AG04449 (cell line): ENCODE measurements at places on chromosomes 1 and 21.

GRCh38 chr1:95233737-95234500, at the start of gene RWDD3:
Gene RWDD3 (plus strand): TSS chr1:95234210. CDS start chr1:95234231, 21 bp downstream.
- peak; percentile 31 for DNase-seq

GRCh38 chr1:37828410-37829074, 20.5 kb upstream of the YRDC start:
- DNase-seq: no peak

GRCh38 chr1:160129046-160129445, 13.5 kb downstream of the ATP1A2 start:
- no peak for DNase-seq

- DNase-seq: no peak
These were observed 2.6 kb downstream of the SLAMF8 start for GRCh38 chr1:159829273-159829634.

GRCh38 chr1:47805921-47806361, 191.2 kb downstream of the TRABD2B start:
- DNase-seq: no peak

DNA sequence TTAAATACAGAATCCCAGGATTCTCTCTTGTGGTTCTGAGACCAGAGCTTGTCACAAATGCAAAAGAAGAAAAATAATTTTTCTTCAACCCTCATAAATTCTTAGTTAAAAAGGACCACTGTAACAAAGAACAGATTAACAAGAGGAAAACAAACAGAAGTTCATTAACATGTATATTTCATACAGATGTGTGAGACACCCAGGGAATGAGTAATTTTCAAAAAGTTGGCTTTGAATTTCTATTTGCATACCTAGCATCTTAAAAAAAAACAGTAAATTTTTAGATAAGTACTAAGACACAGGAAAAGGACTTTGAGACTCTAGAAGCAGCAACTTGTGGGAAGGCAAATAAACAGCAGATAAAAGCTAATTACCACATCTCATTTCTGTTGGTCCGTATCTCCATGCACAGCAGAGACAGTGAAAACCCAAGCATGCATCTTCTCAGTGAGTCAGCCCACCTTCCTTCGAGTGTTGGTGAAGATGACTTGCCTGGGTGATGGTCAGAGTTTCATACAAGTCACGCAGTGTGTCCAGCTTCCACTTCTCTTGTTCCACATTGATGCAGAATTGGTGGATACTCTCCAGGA, 399.9 kb upstream of the ADAMTS5 start:
- no peak for DNase-seq

- DNase-seq: no peak
These were observed 51.1 kb downstream of the KCNH1 start for GRCh38 chr1:211082824-211083223.

- no peak for DNase-seq
These were observed 26.2 kb downstream of the GRHL3 start for GRCh38 chr1:24345334-24345733.

DNA sequence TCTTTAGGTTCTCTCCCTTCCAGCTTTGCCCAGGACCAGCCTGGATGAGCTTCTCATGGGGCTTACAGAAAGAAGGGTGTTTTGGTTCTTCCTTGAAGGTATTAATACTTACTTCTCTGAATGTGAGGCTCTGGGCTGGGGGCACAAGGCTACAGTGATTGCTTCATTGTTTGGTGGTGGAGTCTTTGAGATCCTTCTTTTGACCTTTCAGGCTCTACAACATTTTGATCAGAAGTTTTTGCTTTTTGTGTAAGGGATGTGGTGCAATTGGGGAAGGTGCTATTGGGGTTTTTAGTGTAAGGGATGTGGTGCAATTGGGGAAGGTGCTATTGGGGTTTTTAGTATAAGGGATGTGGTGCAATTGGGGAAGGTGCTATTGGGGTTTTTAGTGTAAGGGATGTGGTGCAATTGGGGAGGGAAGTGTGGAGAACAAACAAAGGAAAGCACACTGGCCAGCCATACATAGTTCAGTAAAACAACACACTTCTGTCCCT, 103.6 kb upstream of the IVNS1ABP start:
- DNase-seq: no peak

- DNase-seq: no peak
These were observed 18.6 kb upstream of the BCL10 start for GRCh38 chr1:85295006-85295431.

DNA sequence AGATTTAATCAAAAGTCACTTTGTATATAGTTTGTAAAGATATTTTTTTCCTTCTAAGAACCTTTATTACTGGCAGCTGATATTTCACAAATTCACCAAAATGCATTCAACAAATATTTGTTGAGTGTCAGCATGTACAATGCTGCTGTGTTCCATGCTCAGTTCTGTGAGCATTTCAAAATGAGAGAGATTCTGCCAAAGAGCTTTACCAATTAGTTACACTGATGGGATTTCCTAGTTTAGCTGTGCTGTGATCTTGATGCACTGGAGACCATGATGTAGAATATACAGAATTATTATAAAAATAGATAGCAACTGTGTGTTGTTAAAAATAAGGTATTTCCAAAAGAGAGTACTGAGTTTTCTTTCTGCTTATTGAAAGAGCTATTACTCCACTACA, 225.6 kb downstream of the BRINP3 start:
- no peak for DNase-seq

- DNase-seq: no peak
These were observed 5.3 kb downstream of the CBR1 start for GRCh38 chr21:36075171-36075570.

GRCh38 chr21:41158026-41158425, 9.9 kb upstream of the BACE2 start:
- no peak for DNase-seq

DNA sequence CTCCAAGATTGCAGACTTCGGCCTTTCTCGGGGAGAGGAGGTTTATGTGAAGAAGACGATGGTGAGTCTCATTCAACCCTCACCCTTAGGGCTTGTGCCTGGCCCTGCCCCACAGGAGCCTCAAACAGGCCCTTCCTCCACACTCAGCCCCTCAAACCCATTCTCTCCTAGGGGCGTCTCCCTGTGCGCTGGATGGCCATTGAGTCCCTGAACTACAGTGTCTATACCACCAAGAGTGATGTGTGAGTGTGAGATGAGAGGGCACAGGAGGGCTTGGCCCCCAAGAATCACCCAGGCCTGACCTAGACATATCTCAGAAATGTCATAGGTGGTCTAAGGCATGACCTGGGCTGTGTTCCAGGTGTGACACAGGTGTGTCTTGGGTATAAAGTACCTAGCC, 18.3 kb upstream of the MPL start:
- DNase-seq: no peak

DNA sequence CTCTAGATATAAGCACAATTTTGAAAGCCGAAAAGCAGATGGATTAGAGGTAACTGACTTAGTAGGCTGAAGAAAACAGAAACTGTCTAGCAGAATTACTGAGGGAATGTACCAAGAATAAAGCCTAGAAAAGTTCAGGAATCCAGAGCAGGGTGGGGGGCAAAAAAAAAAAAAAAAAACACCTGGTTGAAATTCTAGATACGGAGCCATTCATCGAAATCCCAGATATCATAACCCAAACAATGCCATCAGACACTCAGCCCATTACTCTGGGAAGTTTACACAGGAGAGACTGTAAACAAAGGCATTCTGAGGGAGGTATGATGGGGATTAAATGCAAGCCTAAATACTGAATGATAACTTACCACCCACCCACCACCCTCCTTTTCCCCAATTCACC, 45.6 kb downstream of the ENAH start:
- no peak for DNase-seq

GRCh38 chr1:39132505-39133339, 71.8 kb upstream of the MACF1 start:
- DNase-seq: no peak

DNA sequence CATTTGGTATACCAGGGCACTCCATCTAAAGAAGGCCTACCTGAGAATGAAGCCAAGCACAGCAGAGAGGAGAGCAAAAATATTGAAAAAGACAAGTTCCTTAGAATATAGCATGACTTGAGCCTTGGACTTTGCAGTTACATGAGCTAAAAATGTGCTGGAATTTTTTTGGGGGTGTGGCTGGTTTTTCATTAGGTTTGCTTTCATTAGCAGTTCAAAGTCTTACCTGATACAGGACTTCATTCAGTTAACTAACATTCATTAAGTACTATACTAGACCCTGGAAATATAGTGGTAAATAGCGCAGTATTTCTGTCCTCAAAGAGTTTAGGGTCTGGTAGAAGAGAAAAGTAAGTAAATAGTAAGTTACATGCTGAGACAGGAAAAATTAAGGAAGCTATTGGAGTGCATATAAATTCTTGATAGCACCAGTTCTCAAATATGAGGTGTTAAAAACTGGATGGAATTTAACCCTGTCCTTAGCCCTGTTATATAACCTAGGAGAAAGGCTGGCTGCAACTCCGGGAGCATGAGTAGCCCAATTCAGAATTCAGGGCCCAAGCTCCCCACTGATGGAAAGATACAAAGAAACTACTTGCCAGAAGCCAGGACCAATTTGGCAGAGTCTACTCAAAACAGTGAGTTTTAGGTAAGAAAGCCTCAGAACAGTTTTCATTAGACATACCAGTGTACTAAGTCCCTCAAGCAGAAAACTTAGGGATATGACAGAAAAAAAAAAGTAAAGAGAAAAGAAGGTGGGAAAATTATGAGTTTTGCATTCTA, 3.1 kb upstream of the DOCK7 start:
- no peak for DNase-seq

GRCh38 chr1:85608851-85609250, 28.3 kb downstream of the CCN1 start:
- DNase-seq: no peak

GRCh38 chr1:190975827-190976226, 498.2 kb upstream of the BRINP3 start:
- DNase-seq: no peak

DNA sequence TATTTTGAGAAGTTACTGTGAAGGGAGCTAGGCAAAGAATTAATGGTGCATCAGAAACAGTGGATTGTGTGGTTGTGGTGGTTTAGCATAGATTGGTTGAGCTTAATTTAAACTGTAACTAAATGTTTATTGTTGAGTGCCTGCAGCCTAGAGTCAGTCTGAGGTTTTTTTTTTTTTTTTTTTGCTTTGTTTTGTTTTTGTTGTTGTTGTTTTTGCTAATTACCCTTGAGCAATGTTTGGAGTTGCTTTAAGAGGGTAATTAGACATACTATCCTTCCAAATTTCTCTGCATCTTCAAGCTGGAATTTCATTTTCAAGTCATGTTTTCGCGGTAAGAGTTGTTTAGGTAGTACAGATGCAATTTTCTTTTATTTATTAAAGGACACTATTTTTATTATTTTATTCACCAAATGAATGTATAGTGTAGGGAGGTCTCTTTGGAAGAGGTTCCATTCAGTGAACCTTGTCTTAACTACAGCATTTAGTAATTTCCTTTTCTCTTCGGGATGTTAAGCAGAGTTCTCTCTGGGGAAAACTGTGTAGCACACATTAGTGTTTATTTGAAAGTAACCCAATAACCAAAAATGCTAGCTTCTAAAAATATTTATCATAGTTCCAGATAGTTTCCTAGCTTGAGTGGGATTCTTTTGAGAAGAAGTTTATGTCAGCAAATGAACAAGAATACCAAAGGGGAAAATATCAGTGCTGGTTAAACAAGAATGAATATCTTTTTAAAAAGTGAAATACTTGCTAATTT, 82.3 kb downstream of the CLIC4 start:
- no peak for DNase-seq

DNA sequence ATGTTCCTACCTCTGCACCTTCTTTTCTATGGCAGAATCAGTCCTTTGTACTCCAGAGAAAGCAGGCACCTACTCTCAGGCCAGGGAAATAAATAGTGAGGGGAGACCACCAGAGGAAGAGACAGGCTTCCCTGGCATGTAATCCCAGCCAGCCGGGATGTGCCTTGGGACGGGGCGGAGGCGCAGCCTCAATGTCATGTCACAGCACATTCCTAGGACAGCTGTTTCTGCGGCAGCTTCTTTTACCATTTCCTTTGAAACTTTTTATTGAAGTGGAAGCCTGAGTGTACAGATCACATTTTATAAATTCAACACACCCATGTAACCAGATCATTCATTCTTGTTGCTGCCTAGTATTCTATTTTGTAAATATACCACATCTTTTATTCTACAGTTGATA, 67.9 kb upstream of the ZNF326 start:
- no peak for DNase-seq

- no peak for DNase-seq
These were observed 524.1 kb downstream of the PTBP2 start for GRCh38 chr1:97245682-97246081.

GRCh38 chr1:201850053-201850397, 21.1 kb downstream of the IPO9 start:
- DNase-seq: peak; percentile 80

DNA sequence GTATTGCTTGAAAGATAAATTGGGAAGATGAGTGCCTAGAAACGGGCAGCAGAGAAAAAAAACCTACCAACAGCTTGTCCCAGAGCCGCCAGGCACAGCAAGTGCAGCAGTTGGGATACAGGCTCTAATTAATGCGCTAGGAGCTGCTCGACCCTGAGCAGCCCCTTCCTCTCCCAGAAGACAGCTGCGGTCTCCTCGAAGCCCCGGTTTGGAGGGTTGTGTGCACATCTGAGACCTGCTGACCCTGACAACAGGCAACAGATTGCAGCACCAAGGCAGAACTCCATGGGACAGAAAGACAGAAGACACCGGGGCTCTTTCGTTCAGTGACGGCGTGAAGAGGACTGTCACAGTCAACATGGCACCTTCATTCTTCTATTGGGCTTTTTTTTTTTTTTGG, 101.4 kb downstream of the TSEN15 start:
- DNase-seq: no peak

DNA sequence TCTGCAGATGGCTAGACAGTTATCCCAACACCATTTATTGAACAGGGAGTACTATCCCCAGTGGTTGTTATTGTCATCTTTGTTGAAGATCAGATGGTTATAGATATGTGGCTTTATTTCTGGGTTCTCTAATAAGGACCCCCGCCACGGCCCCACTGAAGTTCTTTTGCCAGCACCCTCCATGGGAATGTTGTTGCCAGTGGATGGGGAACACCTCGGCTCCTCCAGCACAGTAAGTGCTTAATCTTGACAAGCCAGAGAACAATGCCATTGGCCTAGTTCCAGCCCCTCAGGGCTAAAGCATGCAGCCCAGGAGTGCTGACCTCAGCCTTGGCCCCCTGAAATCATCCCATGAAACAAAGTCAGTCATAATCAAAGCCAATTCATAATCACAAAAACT, 337.6 kb downstream of the AGBL4 start:
- no peak for DNase-seq

- no peak for DNase-seq
These were observed 49.6 kb downstream of the CTTNBP2NL start for GRCh38 chr1:112445596-112445995.

DNA sequence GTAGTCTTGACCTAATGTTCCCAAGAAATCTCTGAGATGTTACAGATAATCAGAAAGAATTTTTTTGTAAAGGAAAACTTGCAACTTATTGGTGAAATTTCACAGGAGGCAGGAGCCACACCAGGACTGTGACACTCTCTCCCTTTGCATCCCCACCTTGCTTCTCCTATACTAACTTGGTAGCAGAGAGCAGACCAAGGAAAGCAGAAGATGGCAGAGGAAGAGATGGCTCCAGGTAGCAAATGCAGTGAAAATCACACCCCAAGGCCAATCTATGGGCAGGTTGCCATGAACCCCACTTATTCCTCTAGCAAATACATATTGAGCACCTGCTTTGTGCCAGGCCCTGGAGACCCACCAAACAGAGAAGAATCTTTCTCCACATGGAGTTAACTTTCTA, 303.4 kb upstream of the C1orf174 start:
- no peak for DNase-seq
